Activated CD8-positive, alpha-beta memory T cell treated with anti-CD3 and anti-CD28 coated beads for 48 hours (primary cell): ENCODE measurements at places on chromosomes 11 and 22.

GRCh38 chr11:18720808-18721560, 5.0 kb downstream of the IGSF22 start:
- peak; percentile 44 for DNase-seq

- no peak for DNase-seq
These were observed 35.4 kb downstream of the C22orf42 start for GRCh38 chr22:32123657-32124056.

DNA sequence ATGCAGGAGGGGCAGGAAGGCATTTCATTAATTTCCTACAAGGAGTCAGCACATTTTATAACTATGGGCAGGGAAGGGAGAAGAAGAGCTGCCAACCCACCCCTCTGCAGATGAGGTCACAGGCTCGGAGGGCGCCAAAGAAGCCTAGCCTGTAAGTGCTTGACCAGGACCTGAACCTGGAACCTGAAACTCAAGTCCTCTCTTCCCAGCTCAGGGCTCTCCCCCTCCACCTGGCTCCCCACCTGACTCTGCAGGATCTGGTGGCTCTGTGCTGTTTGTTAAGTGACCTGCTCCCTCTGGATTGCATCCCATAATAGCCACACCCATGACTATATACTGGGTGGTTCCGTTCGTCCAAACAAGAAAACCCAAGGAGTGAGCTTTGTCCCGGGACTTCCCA, 27.3 kb downstream of the SCGB1A1 start:
- DNase-seq, result no peak

DNA sequence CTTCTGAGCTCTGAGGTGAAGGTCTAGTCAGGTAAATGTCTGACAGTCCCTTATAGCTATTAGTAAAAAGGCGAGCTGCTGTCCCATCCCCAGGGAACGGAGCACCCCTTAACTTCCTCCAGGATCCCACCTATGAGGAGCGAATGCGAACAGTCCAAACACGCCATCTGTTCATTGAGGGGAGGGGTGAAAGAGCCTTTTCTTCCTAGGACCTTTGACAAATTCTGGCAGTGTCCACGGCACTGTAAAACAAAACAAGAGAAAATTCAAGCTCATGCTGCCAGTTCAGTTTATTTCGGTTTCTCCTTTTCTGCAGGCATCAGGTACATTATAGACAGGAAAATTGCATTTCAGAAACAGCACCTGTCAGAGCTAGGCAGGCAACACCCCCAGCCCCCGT, 253.8 kb upstream of the CADM1 start:
- no peak for DNase-seq

DNA sequence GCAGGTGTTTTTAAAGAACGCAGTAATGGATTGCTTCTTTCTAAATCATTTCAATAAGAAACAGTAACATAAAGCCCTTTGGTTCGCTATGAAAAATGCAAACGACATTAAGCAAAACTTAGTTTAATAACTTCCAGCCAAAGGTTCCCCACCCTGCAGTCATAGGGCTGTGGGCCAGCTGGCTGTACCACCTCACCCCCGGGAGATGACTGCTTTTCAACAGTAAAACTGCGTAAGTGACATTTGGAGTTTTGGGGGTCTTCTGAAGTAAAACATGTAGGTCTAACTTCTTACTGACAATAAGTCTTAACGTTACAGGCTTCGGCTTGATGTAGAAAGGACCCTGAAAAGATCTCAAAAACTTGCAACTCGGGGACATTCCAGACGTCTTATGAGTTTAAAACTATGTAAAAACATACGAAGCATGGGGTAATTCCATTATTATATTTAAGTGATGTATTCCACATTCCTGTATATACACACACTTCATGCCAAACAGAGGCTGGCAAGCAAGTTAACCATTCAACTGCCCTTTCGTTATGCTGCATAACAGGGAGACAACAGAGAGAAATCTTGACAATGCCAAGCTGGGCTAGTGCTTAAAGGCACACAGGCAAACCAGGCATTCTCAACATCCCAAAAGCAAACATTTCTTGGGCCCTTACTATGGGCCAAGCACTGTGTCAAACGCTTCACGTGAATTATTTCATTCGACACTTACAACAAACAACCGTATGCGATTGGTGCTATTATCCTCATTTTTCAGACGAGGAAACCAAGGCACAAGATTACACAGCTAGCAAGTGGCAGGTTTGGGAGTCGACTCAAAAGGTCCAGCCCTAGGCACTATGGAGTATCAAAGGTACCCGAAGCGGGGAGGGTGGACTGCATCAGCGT, 1.2 kb downstream of the MRTFA start:
- no peak for DNase-seq

DNA sequence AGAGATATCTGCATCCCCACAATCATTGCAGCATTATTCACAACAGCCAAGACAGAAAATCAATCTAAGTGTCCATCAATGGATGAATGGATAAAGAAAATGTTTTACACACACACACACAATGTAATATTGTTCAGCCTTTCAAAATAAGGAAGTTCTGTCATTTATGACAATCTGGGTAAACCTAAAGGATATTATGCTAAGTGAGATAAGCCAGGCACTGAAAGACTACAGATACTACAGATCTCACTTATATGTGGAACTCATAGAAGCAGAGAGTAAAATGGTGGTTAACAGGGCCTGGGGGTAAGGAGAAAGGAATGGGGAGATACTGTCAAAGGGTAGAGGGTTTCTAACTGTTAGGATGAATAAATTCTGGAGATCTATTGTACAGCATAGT, 36.0 kb upstream of the EED start:
- DNase-seq, result no peak

DNA sequence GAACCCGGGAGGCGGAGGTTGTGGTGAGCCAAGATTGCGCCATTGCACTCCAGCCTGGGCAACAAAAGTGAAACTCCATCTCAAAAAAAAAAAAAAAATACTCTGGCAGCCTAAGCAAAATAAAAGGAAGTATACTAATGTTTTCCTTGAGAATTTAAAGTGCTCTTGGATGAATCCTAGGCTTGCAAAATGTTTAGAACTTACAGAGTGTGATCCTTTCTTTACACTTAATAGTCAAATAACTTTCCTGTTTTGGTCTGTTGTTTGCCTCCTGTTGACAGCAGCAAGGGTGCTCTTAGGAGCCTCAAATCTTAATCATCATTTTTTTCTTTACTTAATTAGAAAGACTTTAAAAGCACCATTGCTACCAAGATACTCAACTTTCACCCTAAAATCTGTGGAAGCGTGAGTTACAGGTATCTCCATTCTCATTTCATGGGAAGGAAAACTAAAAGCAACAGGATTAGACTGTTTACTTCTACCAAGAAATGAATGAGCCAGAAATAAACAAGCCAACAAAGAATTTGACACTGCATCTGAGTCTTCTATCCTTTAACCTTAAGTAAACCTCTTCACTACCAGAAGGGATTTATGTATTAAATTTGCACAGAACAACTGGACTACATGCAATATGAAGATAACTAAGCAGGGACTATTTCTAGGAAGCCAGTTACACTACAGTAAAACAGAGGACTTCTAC, 38.7 kb upstream of the CRTAM start:
- DNase-seq, result no peak

GRCh38 chr11:22829231-22830081, at the start of gene SVIP:
Gene SVIP, minus strand, starts transcription at chr11:22829801. Its CDS starts 53 bp downstream, at chr11:22829748.
- DNase-seq, result peak; percentile 80
